ENCODE measurements at places on chromosomes 2 and 18. TPM values are rescaled to one million over a fixed set of nuclear protein-coding genes. Genes with fewer than 3 reads are reported as not detected.

GRCh38 chr18:75133721-75134610, 75.0 kb downstream of the PTGR3 start:
- peak; percentile 58 for DNase-seq
- no peak overlapping the region for H3K4me3 ChIP-seq
- no peaks in the 10 kb centered on the region for H3K27me3 ChIP-seq
- H3K4me1 ChIP-seq = no peaks in the 10 kb centered on the region
- H3K27ac ChIP-seq = no peak overlapping the region

DNA sequence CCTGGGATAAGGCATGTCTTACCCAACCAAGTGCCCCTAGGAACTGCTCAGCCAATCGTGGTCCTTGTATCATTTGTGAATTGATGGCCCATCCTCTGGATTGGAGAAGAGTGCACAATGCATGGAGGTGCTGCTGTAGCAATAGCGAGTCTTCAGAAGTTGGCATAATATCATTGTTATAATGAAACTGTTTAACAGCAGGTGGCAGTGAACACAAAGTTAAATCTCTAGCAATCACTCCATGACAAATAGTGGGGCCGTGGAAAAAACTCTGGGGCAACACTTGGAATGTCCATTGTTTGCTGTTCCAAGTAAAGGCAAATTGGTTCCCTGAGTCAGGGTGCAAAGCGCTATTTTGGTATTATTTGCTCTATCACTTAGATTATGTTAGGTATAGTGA, 11.4 kb downstream of the REG1A start:
- H3K36me3 ChIP-seq = no peaks in the 10 kb centered on the region
- no peak overlapping the region for H3K4me3 ChIP-seq
- no peaks in the 10 kb centered on the region for H3K27me3 ChIP-seq
- no peak for DNase-seq

- H3K36me3 ChIP-seq = no peaks in the 10 kb centered on the region
Measured at GRCh38 chr18:44799382-44799906, 118.8 kb downstream of the SETBP1 start.

DNA sequence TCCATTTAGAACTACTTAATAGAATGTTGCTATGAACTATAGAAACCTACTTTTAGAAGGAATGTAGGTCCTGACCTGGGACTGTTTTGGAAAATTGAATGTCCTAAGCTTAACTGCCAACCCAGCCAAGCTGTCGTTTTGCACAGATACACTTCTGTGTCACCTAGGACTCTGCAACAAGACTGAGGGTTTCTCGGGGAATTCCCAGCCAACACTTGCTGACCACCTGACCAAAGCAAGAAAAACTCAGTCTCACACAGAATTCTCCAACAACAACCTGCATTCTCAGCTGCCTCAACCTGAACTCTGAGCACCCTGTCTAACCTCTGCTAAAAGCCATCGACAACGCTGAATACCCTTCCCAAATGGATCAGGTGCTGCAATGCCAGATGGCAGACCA, 128.2 kb downstream of the SS18 start:
- H3K36me3 ChIP-seq = no peaks in the 10 kb centered on the region
- peaks cover 4% of the 10 kb centered on the region for H3K27me3 ChIP-seq
- no peak overlapping the region for H3K4me3 ChIP-seq
- DNase-seq = no peak
- H3K4me1 ChIP-seq = no peaks in the 10 kb centered on the region

GRCh38 chr2:68556381-68556780, 87.0 kb upstream of the PROKR1 start:
- H3K36me3 ChIP-seq = no peaks in the 10 kb centered on the region
- H3K27me3 ChIP-seq = no peaks in the 10 kb centered on the region
- DNase-seq = no peak

- H3K4me3 ChIP-seq = no peak overlapping the region
- no peak for DNase-seq
- H3K27me3 ChIP-seq = no peaks in the 10 kb centered on the region
Measured at GRCh38 chr2:50602636-50603327, 429.1 kb downstream of the NRXN1 start.

DNA sequence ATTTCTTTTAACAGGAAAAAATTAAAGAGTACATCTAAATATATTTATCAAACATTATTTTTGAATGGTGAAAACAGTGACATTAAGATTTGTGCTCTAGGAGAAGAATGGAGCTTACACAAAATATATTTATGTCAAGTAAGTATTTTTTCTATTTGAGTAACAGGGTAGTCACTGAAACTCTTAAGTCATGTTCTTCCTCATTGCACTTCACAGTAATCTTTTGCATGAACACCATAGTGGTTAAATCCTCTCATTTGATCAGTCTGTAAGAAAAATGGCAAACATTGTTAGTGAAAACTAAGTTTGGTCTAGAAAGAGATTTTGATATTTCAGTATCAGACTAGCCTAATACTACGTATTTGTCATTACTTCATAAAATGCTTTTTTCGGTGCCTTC, 8.1 kb downstream of the GMCL1 start:
- H3K36me3 ChIP-seq = peaks cover 7% of the 10 kb centered on the region
- peaks cover 5% of the 10 kb centered on the region for H3K4me1 ChIP-seq
- H3K27me3 ChIP-seq = no peaks in the 10 kb centered on the region
- H3K27ac ChIP-seq = no peak overlapping the region

DNA sequence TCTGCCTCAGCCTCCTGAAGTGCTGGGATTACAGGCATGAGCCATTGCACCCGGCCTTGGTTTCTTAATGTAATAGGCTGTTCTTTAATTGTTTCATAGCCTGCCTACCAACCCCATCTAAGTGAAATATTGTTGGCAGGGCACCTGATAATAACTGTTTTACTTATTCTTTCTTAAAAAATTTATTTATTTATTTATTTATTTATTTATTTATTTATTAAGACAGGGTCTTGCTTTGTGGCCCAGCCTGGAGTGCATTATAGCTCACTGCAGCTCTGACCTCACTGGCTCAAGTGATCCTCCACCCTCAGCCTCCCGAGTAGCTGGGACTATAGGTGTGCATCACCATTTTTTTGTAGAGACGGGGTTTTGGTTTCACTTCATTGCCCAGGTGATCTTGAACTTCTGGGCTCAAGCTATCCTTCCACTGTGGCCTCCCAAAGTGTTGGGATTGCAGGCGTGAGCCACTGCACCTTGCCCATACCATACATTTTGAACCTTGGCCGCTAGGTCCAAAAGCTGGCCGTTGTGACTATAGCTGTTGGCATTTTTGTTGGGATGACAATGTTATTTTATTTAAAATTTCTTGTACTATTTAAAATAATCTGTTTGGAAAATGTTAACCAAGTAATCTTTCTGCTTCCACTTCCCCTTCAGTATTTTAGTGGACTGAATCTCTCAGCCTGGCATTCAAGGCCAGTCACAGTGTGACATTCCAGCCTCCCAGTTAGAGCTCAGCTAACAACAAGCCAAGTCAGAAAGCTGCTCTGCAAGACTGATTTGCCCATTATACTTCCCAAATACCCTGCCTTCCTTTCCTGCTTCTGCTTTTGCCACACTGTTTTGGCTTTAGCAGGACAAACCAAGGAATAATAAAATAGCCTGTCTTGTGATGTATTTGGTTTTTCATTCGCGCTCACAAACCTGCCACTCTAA, 52.4 kb downstream of the BABAM2 start:
- peaks cover 3% of the 10 kb centered on the region for H3K4me1 ChIP-seq
- H3K4me3 ChIP-seq = no peak overlapping the region
- H3K27ac ChIP-seq = no peak overlapping the region
- H3K27me3 ChIP-seq = no peaks in the 10 kb centered on the region
- no peaks in the 10 kb centered on the region for H3K36me3 ChIP-seq

DNA sequence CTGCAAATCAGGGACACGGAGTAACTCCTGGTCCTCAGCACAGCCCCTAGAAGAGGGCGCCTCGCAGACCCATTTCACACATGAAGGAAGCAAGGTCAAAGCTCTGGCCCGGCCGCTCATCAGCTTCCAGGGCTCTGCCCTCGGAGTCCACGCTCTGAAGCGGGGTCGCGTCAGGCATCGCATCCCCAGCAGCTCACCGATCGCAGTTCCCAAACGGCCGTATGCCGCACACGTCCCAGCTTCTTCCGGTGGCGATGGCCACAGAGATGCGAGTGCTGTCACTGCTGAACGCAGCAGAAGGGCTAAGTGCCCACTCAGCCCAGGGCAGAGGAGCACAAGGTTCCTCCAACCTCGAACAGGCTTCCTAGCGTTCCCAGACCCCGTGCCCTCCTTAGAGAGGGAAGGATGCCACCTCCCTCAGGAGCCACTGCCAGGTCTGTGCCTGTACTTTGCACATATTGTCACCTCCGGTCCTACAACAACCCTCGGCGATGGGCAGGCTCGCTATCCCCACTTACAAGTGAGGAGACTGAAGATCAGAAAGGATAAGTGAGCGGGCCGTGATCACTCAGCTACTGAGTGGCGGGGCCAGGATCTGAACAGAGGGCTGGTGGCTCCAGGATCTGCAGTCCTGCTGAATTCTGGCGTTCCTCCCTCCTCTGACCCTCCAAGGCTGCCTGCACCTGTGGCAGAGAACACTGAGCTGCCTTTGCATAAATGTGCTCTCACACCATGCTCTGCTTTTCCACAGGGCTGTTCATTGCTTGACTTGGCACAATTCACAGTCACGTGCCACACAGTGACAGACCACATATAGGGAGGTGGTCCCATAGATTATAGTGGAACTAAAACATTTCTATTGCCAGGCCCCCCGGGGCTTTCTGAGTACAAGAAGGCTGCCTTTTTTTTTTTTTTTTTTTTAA, 71.4 kb downstream of the COPS8 start:
- H3K36me3 ChIP-seq = no peaks in the 10 kb centered on the region
- H3K27ac ChIP-seq = peak overlapping the region; percentile 90
- peaks cover 25% of the 10 kb centered on the region for H3K4me1 ChIP-seq
- no peak overlapping the region for H3K4me3 ChIP-seq

DNA sequence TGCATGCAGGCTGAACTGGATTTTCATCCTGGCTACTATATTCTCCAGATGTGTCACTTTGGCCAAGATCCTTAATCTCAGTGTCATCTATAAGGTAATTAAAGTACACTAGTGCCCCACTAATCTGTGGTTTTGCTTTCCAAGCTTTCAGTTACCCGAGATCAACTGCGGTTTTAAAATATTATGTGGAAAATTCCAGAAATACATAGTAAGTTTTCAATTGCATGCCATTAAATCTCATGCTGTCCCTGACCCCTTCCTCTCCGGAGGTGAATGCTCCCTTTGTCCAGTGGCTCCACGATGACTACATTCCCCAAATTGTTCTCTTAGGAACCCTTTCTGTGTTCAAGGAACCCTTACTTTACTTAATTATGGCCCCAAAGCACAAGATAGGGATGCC, 5.3 kb upstream of the TYMS start:
- no peak overlapping the region for H3K4me3 ChIP-seq
- no peak overlapping the region for H3K27ac ChIP-seq
- no peaks in the 10 kb centered on the region for H3K36me3 ChIP-seq
- H3K27me3 ChIP-seq = peaks cover 5% of the 10 kb centered on the region
- no peak for DNase-seq
- peaks cover 2% of the 10 kb centered on the region for H3K4me1 ChIP-seq

DNA sequence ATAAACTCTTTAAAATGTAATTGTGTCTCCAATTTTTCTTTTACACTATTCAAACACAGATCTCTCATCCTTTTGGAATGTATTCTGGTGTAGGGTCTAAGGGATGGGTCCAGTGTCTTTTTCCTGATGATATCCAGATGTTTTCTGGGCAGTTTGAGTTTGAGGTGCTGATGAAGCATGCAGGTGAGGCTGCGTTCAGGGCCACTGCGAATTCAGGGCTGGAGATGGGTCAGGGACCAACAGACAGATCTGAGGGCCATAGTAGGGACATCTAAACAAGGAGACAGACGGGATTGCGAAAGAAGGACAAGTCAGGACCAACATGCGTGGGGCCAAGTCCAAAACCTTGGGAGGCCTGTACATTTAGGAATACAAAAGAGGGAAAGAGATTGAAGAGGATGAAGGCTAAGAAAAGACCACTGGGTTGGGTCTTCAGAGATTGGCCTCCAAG, 70.2 kb downstream of the ACAA2 start:
- H3K27ac ChIP-seq = no peak overlapping the region
- no peak overlapping the region for H3K4me3 ChIP-seq
- H3K36me3 ChIP-seq = no peaks in the 10 kb centered on the region
- no peak for DNase-seq
- no peaks in the 10 kb centered on the region for H3K27me3 ChIP-seq
- H3K4me1 ChIP-seq = no peaks in the 10 kb centered on the region

DNA sequence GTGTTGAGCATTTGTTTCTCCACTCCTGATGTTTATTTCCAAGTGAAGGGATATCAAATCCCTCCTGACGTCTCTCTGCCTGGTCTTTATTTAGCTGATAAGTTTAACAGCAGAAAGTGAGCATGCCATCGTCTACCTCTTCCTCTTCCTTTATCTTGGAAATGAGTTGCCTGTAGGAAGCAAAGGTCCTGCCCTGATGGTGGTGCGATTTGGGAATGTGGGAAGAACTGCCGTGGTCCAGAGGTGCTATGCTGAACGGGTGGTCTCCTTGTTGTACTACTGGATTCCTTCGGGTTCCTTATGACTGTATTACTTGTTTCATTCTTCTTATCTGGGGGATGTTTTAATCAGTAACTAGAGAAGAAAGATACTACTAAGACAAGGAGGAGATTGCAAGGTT, 217.5 kb downstream of the PMAIP1 start:
- DNase-seq = no peak
- no peaks in the 10 kb centered on the region for H3K36me3 ChIP-seq
- no peaks in the 10 kb centered on the region for H3K4me1 ChIP-seq
- no peak overlapping the region for H3K4me3 ChIP-seq

DNA sequence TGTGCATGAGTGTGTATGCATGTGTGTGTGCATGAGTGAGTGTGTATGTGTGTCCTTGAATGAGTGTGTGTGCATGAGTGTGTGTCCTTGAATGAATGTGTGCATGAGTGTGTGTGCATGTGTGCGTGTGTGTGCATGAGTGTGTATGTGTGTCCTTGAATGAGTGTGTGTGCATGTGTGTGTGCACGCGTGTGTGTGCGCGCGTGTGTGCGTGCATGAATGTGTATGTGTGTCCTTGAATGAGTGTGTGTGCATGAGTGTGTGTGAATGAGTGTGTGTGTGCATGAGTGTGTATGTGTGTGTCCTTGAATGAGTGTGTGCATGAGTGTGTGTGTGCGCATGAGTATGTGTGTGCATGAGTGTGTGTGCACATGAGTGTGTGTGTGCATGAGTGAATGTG, 271.9 kb downstream of the RNF144A start:
- no peaks in the 10 kb centered on the region for H3K4me1 ChIP-seq
- no peaks in the 10 kb centered on the region for H3K36me3 ChIP-seq
- no peak overlapping the region for H3K4me3 ChIP-seq
- DNase-seq = no peak
- no peaks in the 10 kb centered on the region for H3K27me3 ChIP-seq
- H3K27ac ChIP-seq = no peak overlapping the region

- H3K27ac ChIP-seq = peak overlapping the region; percentile 60
- H3K4me1 ChIP-seq = peaks cover 67% of the 10 kb centered on the region
- H3K36me3 ChIP-seq = no peaks in the 10 kb centered on the region
- H3K4me3 ChIP-seq = no peak overlapping the region
Measured at GRCh38 chr2:74009577-74009976, 24.9 kb downstream of the TET3 start.

The MPHOSPH10 gene
- total RNA-seq = 34.0 TPM

The HOXD12 gene
- not detected for total RNA-seq

The CDH7 gene
- total RNA-seq = not detected

The SLC9A4 gene
- total RNA-seq = not detected

The COL4A3 gene
- 0.26 TPM for total RNA-seq

The LBX2 gene
- total RNA-seq = not detected

The NAT8 gene
- total RNA-seq = not detected

The IMPA2 gene
- 396 TPM for total RNA-seq

The DNAH6 gene
- total RNA-seq = 0.16 TPM

The CSRNP3 gene
- total RNA-seq = 7.2 TPM

Data from suprapubic skin (tissue), 4 donors.